Chondrocyte (in vitro differentiated cells): ENCODE measurements at places on chromosomes 6 and 20.
A peak's percentile ranks its signal among the peaks of the same experiment; 100 is the strongest.

GRCh38 chr6:83546636-83547035 is 34.3 kb downstream of the PRSS35 start:
- DNase-seq: no peak

GRCh38 chr20:40497899-40498691 is 190.9 kb downstream of the MAFB start:
- DNase-seq: no peak

- DNase-seq: no peak
Measured at GRCh38 chr20:53677447-53678314, 84.0 kb upstream of the ZNF217 start.

DNA sequence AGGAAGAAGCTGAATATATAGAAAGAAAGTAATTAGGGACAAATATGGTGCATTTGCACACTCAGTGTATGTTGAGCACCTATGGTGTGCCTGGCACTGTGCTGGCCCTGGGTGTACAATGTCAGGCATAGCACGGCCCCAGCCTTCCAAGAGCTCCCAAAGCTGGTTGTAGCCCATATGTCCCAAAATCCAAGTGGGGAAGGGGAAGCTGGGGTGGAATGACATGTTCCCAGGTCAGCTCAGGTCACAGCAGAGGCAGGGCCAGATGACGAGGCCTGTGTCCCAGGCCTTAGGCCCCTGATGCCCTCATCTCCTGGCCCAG is 170.0 kb downstream of the VEGFA start:
- DNase-seq: no peak

DNA sequence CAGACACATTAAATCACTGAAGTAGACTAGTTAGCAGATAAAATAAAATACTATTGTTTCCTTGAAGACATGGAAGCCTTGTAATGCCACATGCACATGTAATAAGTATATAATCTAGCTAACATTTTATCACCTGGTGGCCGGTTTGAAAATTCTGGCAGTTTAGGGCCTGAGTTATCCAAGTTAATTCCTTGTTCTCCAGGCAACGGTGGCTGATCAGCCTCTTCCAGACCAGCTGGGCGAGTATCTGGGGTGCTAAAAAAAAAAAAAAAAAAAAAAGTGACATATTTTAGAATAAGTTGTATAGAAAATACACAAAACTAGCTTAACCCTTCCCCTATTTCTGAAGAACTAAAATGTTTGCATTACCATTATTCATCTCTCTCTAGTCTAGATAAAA is 42.5 kb downstream of the TP53INP2 start:
- DNase-seq: no peak

DNA sequence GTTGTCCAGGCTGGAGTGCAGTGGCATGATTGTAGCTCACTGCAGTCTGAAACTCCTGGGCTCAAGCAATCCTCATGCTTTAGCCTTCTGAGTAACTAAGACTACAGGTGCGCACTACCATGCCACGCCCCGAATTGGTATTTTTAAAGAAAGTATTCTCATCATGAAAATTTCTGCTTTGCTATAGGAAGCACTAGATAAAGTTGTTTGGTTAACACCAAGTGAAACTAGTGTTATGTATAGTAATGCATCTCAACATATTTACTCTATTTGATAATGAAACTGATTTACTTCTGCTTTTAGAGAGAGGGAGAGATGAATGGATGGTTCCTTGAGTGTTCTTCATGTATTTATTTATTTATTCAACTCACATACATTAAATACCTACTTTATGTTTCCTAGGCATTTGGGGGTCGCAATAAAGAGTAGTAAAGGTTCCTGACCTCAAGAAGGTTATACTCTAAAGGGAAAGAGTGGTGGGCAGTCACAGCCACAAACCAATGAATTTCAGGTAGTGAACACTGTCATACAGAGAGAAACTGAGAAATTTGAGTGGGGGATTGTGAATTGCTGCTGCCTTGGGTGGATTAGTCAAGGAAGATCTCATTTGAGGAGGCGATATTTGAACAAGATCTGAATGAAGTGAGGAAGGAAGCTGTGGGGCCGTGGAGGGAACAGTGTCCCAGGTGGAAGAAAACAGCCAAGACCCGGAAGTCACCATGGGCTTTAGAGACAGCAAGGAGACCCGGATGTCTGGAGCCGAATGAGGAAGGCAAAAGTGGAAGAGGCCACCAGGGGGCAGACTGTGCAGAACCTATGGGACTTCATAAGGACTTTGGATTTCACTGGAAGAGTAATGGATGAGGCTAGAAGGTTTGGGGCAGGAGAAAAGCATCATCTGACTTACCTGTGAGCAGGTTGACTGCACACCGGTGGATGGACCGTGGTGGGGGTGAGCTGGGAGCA is 185.6 kb downstream of the TSHZ2 start:
- no peak for DNase-seq

- DNase-seq: no peak
Measured at GRCh38 chr6:138848461-138848860, 52.6 kb downstream of the ECT2L start.

DNA sequence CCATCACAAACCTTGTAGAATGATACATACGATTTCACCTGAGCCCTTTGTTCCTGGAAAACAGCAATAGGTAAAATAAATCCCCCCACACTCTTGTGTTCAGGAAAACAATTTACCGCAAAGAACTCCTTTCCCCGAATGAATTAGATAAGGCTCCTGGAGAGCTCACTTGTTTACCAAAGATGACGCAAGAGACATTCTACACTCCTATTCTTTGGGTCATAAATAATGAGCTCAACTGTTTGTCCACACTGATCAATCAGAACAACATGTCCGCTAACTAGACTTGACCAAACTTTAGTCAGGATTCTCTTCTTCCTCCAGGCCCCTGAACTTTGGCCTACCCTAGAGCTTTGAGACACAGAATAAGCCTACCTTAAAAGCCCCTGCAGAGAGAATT is 271.9 kb upstream of the OPRM1 start:
- no peak for DNase-seq

DNA sequence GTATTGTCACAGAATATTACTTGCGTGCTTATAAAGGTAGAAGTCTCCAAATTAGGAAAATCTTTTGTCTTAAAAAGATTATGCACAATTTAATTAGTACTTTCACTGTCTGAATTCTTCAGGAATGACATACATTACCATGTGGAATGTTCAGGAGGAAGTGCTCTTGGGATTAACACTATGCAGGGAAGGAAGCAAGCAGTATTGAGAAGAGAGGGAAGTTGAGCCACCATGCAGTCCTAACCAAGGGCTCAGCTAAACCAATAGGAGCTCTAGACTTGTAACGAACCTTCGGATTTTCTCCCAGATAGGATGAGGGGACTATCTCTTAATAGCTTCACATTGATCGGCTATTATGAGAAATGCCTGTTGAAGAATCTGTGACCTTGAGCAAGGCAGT is 918.4 kb upstream of the MANEA start:
- DNase-seq: no peak

- no peak for DNase-seq
Measured at GRCh38 chr6:22145823-22146677, 150.8 kb downstream of the PRL start.

GRCh38 chr6:95587989-95588388 is 10.7 kb downstream of the MANEA start:
- no peak for DNase-seq

DNA sequence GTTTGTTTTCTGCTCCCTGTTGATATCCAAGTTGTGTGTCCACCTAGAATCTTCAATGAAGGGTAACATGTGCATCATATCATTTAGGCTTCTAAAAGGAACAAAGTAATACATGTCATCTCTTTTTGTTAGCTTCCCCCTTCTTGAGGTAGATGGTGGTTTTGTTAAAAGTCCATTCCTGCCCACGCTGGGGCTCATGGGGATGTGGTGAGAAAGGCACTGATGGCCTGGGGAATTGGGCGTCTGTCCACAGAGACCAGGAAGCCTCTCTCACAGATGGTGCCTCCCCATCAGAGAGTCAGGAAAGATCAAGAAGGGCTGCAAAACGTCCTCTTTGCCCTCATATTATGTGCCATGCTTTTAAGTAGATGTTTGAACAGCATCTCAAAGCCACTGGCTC is 32.5 kb downstream of the GNAS start:
- DNase-seq: no peak

- DNase-seq: peak; percentile 93
Measured at GRCh38 chr6:158026054-158026900, 44.6 kb downstream of the SYNJ2 start.

- DNase-seq: no peak
Measured at GRCh38 chr20:64183313-64183712, 19.1 kb downstream of the MYT1 start.

DNA sequence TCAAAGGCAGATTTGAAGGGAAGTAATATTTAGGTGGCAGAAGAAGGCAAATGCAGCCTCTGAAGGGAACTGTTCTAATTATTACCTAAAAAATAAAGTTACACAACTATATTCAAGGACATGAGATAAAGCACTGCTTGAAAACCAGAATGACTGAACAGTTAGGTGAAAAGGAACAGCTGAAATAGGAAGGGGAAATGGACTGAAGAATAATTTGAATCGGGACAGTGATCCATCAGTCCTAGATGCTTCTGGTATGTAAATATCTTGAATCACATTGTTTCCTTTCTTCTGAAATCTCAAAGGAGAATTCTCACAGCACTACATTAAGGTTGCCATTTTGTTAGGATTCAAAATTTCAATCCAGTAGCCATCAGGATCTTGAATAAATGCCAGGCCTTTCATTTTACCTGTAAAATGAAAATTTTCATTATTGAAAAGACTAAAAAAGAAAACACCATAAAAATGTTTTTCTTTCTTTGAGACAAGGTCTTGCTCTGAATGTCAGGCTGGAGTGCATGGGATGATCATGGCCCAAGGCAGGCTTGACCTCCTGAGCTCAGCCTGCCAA is 25.9 kb downstream of the GLO1 start:
- no peak for DNase-seq

DNA sequence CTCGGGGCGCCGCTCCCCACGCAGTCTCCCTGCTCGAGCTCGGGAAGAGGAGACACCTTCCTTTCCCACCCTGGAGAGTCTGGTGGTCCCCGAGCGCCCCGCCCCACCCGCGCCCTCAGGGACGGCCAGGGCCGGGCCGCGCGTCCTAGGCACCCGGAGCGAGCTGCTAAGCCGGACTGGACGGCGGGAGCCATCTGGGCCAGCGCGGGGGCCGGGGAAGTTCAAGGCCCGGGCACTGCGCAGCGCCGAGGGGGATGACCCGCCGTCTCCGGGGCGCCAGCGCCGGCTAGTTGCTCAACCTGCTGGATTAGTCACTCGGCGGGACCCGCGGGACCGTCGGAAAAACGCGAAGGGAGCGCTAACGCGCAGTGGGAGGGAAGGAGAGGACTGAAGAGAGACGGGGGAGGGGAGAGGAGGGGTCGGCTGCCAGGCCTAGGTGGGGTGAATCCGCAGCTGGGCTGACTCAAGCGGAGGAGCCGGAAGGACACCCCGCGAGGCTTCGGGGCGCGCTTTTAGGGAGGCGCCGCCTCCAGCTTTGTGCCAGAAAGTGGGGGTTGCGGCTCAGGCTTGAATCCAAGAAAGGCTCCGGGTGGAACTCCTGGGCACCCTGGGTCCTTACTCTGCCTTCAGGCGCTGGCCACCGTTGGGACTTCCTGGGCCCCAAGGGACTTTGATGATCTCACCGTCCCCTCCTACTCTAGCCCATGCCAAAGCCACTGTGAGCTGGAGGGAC is 75.7 kb upstream of the FOXP4 start:
- DNase-seq: no peak

- DNase-seq: no peak
Measured at GRCh38 chr6:3176562-3177355, 19.4 kb upstream of the TUBB2A start.

DNA sequence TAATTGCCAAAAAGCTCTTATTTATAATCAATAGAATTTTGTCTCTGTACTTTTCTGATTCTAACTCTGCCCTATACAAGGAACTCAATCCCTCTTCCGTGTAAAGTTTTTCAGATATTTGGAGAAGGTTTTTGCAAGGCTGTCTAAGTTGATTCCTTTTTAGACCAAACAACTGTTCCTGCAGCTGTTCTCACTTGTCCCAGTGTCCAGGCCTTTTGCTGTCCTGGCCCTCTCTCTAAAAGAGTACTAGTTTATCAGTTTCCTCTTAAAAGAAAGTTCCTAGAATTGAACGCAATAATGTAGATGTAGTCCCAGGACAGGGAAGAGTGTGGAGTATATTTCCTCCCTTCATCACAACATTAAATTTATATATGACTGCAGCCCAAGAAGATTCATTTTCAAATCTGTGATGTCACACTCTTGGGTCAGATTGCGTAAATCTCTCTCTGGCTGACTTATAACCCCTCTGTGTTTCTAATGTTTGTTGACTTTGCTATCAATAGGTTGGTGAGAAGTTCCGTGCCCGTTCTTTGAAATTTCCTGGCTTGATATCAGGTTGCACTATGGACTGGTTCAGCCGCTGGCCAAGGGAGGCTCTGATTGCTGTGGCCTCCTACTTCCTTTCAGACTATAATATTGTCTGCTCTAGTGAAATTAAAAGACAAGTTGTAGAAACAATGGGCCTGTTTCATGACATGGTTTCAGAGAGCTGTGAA is 139.4 kb upstream of the GLP1R start:
- no peak for DNase-seq

DNA sequence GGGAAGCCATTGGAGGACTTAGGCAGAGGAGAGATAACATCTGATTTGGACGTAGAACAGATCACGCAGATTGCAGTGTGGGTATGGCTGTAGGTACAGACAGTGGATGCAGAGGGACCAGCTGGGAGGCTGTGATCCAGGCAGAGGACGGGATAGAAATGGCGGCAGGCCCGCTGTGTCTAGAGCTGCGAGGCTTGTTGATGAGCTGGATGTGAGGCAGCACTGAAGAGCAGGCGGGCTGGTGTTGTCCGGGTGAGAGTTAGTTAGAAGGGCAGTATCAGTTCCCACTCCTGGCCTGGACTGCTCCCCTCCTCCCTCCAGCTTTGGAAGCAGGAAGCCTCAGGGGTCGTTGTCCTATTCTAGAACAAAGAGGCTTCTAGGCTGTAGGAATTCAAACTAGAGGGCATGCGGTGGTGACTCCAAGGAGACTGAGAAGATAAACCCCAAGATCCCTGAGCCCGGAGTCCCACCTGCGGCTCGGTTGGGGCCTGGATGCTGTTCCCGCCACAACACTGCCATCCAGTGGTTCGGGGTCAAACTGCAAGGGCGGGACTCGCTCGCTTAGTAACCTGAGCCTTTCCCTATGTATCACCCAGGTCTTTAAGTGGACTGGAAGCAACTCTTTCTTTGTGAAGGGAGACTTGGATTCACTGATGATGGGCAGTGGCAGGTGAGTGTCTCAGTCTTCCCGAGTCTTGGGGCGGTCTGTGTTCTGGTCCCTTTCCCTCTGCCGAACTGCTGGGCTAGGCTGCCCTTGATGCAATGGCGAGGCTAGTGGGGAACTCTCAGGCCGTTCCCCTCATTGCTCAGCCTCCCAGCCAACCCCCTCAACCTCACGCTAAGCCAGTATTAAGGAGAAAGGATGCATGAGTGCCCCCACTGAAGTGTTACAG is 11.2 kb downstream of the TLDC2 start:
- DNase-seq: peak; percentile 94

- no peak for DNase-seq
Measured at GRCh38 chr6:125853168-125853567, 62.4 kb downstream of the NCOA7 start.
